ENCODE measurements at places on chromosomes 1 and 21. TPM values are rescaled to one million over a fixed set of nuclear protein-coding genes. Genes with fewer than 3 reads are reported as not detected.

CYP4A11 gene
- not detected for total RNA-seq

NPPA gene
- not detected for total RNA-seq

KCNJ15 gene
- 88.5 TPM for total RNA-seq

TINAGL1 gene
- total RNA-seq, result 13.3 TPM

PRAMEF6 gene
- not detected for total RNA-seq

TMEM240 gene
- 2.1 TPM for total RNA-seq
